ENCODE measurements at places on chromosomes 1 and 21. TPM values are rescaled to one million over a fixed set of nuclear protein-coding genes. Genes with fewer than 3 reads are reported as not detected.

HMCN1 gene
- total RNA-seq, result 84.0 TPM

CRNN gene
- total RNA-seq, result not detected

C1QC gene
- total RNA-seq, result not detected

VPS45 gene
- 33.2 TPM for total RNA-seq

AQP10 gene
- 0.19 TPM for total RNA-seq

EDN2 gene
- 0.28 TPM for total RNA-seq

UCK2 gene
- 142 TPM for total RNA-seq

TEX38 gene
- total RNA-seq, result not detected

KCNH1 gene
- total RNA-seq, result 0.19 TPM

C21orf91 gene
- 6.5 TPM for total RNA-seq

CHD5 gene
- under 0.01 TPM for total RNA-seq

LGR6 gene
- not detected for total RNA-seq

AGPAT3 gene
- total RNA-seq, result 33.5 TPM

MSH4 gene
- 0.38 TPM for total RNA-seq

LCE1C gene
- total RNA-seq, result not detected

TTLL10 gene
- not detected for total RNA-seq

ACOT11 gene
- 2.3 TPM for total RNA-seq

All from regular cardiac myocyte (primary cell).